ENCODE measurements at places on chromosomes 6 and 20.

DNA sequence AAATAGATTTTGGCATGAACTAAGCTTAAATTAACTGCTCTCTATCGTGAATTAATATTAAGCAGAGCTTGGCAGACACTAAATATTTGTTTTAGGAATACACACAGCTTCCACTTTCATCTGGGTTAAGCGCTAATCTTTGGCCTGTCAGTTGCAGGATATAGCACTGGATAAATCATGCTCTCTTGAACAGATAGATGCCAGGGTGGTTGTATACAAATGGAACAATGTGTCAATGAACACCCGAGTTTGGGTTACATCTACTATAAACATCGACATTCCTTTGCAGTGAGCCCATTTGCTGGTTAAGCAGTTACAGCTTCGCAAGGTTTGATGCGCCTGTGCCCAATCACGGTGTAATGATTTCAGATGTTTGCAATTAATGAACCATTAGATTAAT is 338.2 kb upstream of the ZFP64 start:
- DNase-seq = no peak

DNA sequence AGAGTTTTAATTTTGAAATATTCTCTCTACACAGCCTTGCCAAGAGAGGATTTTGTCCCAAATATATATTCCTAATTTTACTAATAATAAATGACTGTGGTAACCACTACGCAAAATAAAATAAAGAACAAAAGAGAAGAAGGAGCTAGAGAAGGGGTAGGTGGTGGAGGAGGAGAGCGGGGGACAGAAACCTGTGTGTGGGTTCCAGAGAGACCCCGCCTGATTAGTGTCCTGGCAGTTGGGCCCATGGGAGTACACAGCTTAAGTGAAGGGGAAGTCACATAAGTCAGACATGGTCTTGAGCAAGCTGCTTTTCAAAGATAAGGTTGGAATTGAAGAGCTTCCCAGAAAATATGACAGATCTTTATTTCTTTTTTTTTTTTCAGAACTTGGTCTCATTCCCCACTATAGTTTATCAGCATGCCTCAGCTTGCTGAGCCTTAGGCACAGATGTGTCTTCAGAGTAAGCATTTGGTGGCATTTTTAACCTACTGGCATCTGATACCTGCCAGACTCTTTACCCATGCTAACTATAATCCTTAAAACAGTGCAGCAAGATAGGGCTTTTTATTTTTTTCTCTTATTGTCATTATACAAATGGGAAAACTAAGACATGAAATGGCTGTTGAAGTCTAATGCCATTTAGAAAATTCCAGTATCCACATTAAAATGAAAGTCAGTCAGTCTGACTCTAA is 9.6 kb upstream of the RHAG start:
- DNase-seq = no peak

- DNase-seq = no peak
Measured at GRCh38 chr20:37828684-37829083, 74.2 kb upstream of the VSTM2L start.

DNA sequence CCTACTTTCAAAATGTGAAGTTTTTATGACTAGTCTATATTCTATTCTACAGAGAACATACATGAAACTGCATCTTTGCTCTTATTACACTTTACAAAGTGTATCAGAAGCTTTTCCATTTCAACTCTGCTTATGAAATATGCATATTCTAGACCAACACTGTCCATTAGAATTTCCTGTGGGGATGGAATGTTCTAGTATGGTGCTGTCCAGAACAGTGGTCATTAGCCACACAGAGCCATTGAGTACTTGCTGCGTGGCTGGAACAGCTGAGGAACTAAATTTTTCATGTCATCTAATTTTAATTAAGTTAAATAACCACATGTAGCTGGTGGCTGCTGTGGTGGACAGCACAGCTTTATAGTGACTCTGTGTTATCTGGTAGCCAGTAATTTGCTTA is 105.9 kb upstream of the PDE10A start:
- no peak for DNase-seq

- DNase-seq = no peak
Measured at GRCh38 chr6:46626228-46626909, 26.2 kb downstream of the CYP39A1 start.

DNA sequence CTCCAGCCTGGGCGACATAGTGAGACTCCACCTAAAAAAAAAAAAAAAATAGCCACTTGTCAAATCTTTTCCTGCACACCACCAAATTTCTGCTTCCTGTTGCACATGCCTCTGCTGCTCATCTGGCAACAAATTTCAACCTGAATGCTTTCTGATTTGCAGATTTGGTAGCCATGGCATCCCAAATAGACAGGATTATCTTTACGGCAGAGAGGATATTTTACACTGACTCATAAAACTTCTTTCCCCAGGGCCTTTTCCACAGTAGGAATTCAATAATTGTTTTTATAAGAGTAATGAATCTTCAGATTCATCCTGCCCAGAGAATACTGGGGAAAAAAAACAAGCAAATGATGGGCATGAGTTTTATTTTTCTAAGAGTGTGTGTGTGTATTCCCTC is 264.6 kb downstream of the FRK start:
- no peak for DNase-seq

GRCh38 chr6:36069573-36069972 is 42.0 kb downstream of the MAPK14 start:
- DNase-seq = no peak

GRCh38 chr6:22598339-22598738 is 29.0 kb downstream of the HDGFL1 start:
- DNase-seq = no peak

DNA sequence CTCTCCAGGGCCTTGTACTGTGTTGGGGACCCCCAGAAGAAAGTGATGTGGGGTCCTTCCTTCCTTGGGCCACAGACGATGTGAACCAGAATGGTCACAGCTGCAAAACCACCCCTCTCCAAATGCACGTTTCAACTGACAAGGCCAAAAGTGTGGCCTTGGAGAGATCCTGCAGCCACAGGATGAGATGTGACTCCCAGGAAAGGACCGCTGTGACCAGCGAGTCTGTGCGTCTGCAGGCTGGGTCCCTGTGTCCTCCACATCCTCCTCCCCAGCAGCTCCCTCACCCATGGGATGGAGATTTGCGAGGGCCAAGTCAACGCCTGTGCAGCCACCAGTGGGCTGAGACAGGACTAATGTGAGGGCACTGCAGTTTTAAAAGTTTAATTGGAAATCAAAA is 247.0 kb downstream of the ERMARD start:
- no peak for DNase-seq

- DNase-seq = no peak
Measured at GRCh38 chr20:40600441-40601219, 88.4 kb downstream of the MAFB start.

DNA sequence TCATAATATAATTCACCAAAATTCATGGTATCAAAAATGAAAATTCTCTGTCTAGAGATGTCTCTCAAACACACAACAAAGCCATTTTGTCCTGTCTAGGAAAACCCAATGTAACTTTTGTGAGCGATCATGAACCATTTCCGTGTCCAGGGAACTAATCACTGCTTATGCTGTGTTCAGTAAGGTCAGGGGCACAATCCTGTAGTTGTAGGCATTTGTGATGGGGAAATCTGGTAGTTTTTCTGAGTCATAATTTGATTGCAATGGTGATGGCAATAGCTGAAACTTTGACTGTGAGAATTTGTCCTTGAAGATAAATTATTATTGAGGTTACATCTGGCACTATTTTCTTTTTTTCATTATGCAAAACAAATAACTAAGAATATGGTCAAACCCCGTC is 21.0 kb upstream of the GCLC start:
- DNase-seq = no peak

DNA sequence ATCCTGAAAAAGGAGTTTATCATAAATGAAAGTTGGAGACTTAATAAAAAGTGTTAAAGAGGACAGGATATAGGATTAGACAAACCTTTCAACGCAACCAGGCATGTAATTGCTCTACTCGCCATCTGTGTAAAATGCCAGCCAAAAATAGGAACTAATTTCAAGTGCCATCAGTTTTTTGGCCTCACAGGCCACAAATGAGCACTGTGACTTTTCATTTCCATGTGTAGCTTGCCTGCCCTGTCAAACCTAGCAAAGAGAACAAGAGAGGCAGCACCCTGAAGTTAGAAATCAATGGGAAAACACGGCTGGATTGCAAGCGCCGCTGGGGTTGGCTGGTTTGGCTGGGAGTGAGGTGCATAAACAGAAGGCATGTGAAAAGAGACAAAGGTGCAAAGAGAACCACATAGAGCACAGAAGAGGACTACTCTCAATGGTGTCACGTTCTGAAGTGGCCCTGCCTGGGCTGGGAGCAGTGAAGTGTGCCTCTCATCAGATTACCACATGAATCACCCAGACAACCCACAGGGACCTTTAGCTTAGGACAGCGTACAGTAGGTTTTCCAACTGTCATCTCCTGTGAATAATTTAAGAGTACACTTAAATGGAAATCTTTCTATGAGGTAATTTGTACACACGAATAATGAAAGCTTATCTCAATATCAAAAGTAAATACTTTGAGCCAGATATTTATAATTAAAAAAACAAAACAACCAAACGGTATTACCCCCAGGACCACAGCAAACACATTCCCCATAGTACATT is 78.0 kb upstream of the NHSL1 start:
- DNase-seq = no peak

DNA sequence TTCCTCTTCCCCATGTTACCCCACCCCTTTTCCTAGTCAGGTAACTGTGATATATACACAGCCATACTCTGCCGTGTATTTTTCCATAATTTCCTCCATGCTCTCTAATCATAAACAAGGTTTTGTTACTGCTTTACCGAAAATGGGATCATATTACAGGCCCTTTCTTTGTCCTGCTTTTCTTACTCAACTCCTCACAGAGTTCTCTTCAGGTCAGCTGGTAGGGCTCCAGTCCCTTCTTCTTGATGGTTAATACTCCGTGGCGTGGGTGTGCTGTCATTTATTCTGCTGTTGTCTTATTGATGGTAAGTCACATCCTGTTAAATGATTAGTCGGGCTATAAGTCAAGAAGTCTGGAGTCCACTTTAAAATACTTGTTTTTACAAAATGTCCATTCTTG is 24.9 kb upstream of the PI16 start:
- DNase-seq = no peak

DNA sequence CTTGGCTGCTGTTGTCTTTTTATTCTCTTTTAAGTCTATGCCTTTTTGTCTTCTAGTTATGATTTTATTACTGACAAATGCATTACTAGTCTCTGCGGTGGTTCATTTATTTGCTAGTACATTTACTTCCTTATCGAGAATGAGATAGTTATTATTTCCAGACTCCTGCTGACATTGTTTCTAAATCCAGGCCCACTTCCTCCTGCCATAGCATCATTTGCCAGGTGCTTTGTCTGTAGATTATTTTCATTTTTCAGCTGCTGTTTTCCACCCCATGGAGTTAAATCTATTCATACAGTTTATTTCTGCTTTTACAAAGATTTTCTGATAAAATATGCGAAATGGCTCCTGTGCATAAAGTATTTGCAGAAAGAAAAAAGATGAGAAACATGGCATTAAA is 459.7 kb downstream of the MMUT start:
- no peak for DNase-seq

GRCh38 chr6:160273196-160273595 is 14.6 kb upstream of the SLC22A2 start:
- no peak for DNase-seq

GRCh38 chr6:46501136-46502089 is 10.2 kb upstream of the RCAN2 start:
- DNase-seq = no peak

- no peak for DNase-seq
Measured at GRCh38 chr20:32440758-32441078, 82.6 kb downstream of the ASXL1 start.

GRCh38 chr6:3876866-3877265 is 27.7 kb downstream of the FAM50B start:
- no peak for DNase-seq

DNA sequence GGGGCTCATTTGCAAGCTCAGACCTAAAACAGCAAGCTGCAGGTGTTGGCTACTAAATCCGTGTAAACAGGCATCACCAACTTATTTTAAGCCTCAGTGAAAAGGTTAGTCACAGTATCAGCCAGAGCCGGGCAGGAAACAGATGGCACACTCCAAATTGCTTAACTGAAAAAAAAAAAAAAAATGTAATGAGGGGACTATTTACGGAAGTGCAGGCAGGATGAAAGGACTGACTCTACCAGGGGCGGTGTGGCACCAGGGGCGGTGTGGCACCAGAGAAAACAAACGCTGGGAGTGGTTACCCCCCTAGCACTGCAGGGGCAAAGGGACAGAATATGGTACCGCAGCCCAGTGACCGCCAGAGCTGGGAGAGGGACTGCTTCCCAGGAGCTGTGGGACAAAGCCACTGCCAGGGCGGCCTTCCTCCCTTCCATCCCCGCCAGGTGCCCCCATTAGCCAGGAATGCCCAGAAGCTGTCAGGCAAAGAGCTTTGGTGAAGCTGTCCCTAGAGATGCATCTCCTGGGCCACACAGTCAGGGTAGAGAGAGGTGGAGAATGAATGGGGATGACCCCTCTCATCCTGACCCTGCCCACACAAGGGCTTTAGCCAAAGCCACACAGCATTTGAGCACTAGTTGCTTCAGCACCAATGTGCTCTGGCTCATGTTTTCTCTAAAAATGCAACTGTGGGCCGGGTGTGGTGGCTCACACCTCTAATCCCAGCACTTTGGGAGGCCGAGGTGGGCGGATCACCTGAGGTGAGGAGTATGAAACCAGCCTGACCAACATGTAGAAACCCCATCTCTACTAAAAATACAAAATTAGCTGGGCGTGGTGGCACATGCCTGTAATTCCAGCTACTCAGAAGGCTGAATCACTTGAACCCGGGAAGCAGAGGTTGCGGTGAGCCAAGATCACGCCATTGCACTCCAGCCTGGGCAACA is 39.6 kb upstream of the GFOD1 start:
- no peak for DNase-seq

DNA sequence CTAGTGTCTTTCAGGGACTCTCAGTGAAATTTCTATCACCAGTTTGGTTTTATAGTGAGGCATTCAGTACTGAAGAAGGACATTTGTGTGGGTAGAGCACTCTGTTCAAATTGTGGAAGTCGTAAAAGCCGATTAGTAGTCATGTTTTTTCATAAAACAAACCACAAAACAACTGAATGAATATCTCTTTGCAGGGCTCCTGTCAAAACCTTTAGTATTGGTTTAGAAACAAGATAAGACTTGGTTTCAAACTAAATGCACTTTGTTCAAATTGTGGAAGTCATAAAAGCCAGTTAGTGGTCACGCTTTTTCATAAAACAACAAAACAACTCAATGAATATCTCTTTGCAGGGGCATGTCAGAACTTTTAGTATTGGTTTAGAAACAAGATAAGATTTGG is 23.8 kb downstream of the ADGRF4 start:
- DNase-seq = no peak

DNA sequence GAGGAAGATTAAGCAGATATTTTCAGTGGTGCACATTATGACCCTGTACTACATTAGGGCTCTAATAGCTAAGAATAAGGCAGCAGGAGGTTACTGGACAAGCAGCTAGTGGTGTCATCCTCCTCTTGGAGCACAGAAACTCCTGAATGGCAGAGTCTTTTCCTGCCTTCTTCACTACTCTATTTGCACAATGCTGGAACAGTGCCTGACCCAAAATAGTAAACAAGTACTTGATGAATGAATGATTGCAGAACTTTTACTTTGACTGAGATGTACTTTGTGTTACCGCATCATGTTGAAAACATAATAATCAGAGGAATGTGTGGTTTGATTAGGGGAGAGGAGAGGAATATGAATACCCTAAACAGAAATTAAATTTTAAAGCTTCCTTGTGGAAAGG is 30.0 kb upstream of the UST start:
- DNase-seq = no peak

- peak; percentile 20 for DNase-seq
Measured at GRCh38 chr6:130019326-130020072, 1.1 kb downstream of the L3MBTL3 start.

- DNase-seq = no peak
Measured at GRCh38 chr20:57698116-57698866, 11.5 kb downstream of the PMEPA1 start.

- DNase-seq = no peak
Measured at GRCh38 chr6:5752391-5752680, 254.4 kb downstream of the NRN1 start.
